Caco-2 (cell line): ENCODE measurements at places on chromosomes 16 and 17.

- no peaks in the 10 kb centered on the region for H3K36me3 ChIP-seq
- H3K4me3 ChIP-seq, result no peak overlapping the region
- H3K27ac ChIP-seq, result no peak overlapping the region
- no peaks in the 10 kb centered on the region for H3K4me1 ChIP-seq
These were observed 887.3 kb downstream of the CDH8 start for GRCh38 chr16:61148930-61149329.

DNA sequence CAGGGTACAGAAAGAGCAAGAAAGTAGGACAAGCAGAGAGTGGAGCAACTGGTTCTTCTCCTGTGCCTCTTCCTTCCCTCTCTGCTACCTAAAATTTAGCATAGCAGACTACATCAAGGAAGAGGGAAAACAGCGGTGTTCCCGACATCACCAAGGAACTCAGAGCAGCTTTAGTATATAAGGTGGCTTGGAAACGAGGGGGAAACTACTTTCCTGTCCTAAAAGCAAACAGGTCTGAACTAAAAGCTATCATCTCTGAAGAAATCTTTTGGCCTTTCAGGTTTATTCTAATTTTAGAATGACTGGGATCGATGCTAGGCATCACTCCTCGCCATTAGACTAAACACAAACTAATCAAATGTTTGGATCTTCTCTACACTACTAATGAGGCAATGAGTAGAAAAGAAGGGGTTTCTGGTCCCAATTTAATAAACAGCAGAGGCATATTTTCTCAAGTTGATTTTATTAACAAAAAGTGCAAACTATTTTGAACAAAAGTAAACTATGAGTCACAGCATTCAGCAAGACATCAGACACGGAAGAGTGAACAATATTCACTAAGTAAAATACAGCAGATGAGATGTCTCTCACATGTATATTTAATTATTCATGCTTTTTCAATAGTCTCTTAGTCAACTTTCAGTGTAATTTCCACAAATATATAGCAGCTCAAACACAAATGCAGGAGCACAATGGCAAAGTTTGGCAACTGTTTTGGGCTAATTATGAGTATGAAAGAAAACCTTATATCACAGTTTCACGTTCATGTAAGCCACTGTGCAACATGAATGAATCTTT is 108.7 kb downstream of the TRIM37 start:
- no peak overlapping the region for H3K27ac ChIP-seq
- no peak overlapping the region for H3K4me3 ChIP-seq
- H3K4me1 ChIP-seq, result peaks cover 10% of the 10 kb centered on the region
- no peaks in the 10 kb centered on the region for H3K27me3 ChIP-seq
- H3K36me3 ChIP-seq, result no peaks in the 10 kb centered on the region
- DNase-seq, result no peak

DNA sequence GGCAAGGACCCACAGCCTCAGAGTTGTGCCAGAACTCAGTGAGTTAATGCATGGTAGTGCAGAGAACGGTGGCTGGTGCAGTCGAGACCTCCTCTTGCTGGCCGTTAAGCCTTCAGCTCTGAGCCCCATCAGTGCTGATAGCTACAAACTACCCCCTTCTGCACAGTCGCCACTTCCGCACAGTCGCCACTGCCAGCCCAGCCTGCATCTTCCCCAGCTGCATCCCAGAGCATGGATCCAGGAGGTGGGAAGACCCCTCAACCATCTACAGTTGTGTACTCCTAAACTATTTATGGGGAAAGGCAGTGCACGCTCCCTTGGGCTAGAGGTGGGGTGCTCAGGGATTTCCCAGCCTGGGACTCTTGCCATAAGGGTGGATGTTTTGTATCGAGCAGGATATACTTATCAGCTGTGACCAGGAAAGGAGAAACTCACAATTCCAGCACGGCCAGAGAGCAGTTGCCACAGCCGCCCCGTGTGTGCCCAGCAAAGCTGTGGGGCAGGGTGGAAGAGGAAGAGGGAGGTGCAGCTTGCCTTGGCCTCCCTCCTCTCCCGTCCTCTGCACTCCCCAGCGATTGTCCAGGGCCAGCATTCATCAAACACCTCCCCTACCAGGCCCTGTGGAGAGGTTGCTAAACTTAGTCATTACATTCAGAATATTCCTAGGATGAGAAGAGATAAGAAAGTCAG is 49.5 kb upstream of the CMIP start:
- H3K27me3 ChIP-seq, result no peaks in the 10 kb centered on the region
- H3K36me3 ChIP-seq, result no peaks in the 10 kb centered on the region; the same call in 1 of the 2 replicates
- no peak for DNase-seq
- no peak overlapping the region for H3K27ac ChIP-seq
- no peaks in the 10 kb centered on the region for H3K4me1 ChIP-seq
- H3K4me3 ChIP-seq, result no peak overlapping the region

DNA sequence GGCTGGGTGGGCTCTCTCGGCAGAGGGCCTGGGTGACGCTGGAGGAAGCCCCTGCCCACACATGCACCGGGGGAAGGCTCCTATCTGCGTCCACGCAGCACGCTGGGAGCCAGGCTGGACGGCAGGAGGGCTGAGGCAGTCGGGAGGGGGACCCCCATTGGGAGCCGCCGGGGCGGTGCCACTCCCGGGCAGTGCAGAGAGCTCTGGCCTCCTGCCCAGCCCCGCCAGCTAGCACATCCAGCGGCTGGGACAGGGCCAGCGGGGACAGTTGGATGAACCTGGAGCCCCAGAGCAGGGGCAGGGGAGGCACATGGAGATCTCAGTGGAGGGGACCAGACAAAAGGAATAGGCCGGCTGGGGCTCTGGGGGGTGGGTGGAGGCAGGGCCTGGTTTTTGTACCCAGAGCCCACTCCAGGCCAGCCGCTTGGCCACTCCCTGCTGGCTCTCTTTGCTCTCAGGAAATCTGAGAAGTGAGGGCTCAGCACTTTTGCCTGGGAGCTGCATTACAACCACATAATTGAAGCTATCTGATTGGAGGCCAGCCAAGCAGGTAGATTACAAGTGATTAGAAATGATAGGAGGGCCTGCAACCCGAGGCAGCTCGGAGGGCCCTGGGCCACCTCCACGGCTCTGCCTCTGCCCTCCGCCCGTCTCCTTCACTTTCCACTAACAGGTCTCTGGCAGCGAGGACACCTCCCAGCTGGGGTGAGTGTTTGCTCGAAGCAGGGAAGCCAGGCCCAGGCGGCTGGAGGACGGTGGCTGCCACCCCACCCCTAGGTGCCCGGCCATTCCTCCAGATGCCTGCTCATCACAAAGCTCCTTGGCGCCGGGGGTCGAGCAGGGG is 40.1 kb downstream of the ENGASE start:
- no peaks in the 10 kb centered on the region; the same call in 1 of the 2 replicates for H3K27me3 ChIP-seq
- no peak overlapping the region for H3K4me3 ChIP-seq
- no peaks in the 10 kb centered on the region for H3K36me3 ChIP-seq
- H3K4me1 ChIP-seq, result no peaks in the 10 kb centered on the region
- no peak for DNase-seq
- no peak overlapping the region for H3K27ac ChIP-seq

DNA sequence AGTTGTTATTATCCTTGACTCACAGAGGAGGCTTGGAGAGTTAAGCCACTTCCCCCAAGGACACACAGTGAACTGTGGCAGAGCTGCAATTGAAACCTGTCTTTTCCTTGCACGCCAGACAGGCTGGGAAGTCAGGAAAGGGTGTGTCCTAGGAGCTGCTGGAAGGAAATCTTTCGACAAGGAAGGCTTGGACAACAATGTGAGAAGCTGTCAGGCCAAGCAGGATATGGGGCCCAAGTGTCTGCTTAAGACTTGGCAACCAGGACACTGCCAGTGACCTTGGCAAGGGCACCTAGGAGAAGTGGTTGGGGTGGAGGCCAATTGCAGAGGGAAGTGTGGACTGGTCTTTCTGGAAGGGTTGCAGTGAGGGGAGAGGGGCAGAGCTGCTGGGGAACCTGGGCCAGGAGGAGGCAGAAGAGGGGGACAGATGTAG is 2.1 kb upstream of the CAMKK1 start:
- H3K27me3 ChIP-seq, result no peaks in the 10 kb centered on the region
- no peak for DNase-seq
- H3K4me1 ChIP-seq, result peaks cover 7% of the 10 kb centered on the region; the same call in 1 of the 2 replicates
- no peak overlapping the region for H3K27ac ChIP-seq
- no peak overlapping the region for H3K4me3 ChIP-seq
- no peaks in the 10 kb centered on the region for H3K36me3 ChIP-seq

DNA sequence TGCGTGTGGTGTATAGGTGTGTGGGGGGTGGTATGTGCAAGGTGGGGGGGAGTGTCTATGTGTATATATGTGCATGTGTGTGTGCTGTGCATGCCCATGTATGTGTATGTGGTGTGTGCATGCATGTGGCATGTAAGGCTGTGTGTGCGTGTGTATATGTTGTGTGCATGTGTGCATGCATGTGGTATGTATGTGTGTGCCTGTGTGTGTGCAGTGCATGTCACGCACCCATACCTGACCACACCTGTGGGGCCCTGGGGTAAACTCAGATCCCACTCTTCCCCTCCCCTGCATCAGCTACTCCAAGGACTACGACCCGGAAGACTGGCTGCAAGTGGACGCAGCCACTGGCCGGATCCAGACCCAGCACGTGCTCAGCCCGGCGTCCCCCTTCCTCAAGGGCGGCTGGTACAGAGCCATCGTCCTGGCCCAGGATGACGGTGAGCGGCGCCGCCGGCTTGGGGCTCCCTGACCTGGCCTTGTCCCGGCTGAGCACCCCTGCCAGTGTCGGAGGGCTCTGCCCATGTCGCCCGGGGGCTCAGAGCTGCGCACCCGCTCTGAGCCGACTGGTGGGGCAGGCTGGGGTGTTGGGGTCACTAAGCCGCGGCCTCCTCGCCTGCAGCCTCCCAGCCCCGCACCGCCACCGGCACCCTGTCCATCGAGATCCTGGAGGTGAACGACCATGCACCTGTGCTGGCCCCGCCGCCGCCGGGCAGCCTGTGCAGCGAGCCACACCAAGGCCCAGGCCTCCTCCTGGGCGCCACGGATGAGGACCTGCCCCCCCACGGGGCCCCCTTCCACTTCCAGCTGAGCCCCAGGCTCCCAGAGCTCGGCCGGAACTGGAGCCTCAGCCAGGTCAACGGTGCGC is 9.1 kb downstream of the SLC22A31 start:
- H3K27me3 ChIP-seq, result no peaks in the 10 kb centered on the region
- H3K27ac ChIP-seq, result no peak overlapping the region
- H3K4me3 ChIP-seq, result no peak overlapping the region
- H3K4me1 ChIP-seq, result peaks cover 4% of the 10 kb centered on the region; the same call in 1 of the 2 replicates

- no peak overlapping the region for H3K4me3 ChIP-seq
- H3K27ac ChIP-seq, result no peak overlapping the region
- no peaks in the 10 kb centered on the region for H3K36me3 ChIP-seq
- H3K27me3 ChIP-seq, result no peaks in the 10 kb centered on the region
These were observed 14.4 kb downstream of the ZNF232 start for GRCh38 chr17:5097101-5097834.

- H3K27ac ChIP-seq, result no peak overlapping the region
- no peaks in the 10 kb centered on the region for H3K27me3 ChIP-seq
- H3K4me3 ChIP-seq, result no peak overlapping the region
- no peaks in the 10 kb centered on the region for H3K4me1 ChIP-seq
- no peaks in the 10 kb centered on the region for H3K36me3 ChIP-seq
These were observed 121.0 kb upstream of the NLRP1 start for GRCh38 chr17:5705081-5705875.

DNA sequence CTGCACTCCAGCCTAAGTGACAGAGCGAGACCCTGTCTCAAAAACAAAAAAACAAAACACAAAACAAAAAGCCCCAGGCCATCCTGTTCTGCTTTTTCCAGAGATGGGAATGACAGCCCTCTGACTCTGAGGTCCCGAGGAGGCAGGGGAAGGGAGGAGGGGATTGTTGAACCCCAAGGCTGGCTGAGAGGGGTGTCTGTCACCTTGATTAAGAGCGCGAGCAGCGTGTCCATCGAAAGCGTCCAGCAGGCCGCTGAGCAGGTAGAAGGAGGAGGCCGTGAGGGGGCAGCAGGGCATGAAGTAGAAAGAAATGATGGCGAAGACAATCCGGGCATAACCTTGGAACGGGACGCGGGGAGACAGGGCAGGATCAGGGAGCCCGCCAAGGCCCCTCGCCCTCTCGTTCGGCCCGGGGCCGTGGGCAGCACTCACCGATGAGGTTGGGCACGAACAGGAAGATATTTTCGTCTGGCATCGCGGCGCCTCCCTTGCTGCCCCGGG is 593 bp downstream of the CDIPT start:
- peaks cover 1% of the 10 kb centered on the region; the same call in 1 of the 2 replicates for H3K36me3 ChIP-seq
- DNase-seq, result no peak
- peak overlapping the region; percentile 100 for H3K27ac ChIP-seq
- H3K4me3 ChIP-seq, result peak overlapping the region; percentile 80
- H3K27me3 ChIP-seq, result no peaks in the 10 kb centered on the region
- H3K4me1 ChIP-seq, result peaks cover 6% of the 10 kb centered on the region; the same call in 1 of the 2 replicates

- no peak overlapping the region for H3K4me3 ChIP-seq
- no peak overlapping the region for H3K27ac ChIP-seq
- no peaks in the 10 kb centered on the region for H3K4me1 ChIP-seq
- DNase-seq, result peak; percentile 59
These were observed 35.2 kb upstream of the CBX4 start for GRCh38 chr17:79874329-79874981.

DNA sequence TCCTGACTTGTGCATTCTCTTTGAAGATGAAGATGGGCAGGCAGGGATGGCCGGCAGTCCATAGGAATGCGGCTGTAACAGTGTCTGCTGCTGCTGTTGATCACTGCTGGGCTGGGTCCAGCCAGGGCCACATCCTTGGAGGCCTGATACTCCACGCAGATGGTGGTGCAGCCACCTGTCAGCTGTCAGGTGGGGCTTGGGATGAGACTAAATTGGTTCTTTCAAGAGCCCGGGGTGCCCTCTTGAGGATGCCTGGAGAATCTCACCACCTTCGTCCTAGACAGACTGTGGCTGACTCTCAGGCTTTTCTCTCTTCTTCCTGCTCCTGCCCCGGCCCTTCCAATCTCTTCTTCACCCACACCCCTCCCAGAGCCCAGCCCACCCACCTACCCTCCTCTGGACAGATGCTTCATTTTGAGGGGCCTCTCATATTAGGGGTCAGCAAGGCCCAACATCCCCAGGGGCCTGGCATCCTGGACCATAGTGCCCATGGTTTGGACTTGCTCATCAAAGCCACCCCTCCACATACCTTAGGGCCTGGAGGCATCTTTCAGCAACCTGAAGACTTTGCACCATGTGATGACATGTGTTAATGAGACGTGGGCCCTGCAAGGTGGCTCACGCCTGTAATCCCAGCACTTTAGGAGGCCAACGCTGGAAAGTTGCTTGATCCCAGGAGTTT is 19.1 kb downstream of the OSBPL7 start:
- H3K36me3 ChIP-seq, result no peaks in the 10 kb centered on the region; the same call in 1 of the 2 replicates
- peak; percentile 91 for DNase-seq
- no peaks in the 10 kb centered on the region for H3K27me3 ChIP-seq
- no peak overlapping the region for H3K4me3 ChIP-seq

DNA sequence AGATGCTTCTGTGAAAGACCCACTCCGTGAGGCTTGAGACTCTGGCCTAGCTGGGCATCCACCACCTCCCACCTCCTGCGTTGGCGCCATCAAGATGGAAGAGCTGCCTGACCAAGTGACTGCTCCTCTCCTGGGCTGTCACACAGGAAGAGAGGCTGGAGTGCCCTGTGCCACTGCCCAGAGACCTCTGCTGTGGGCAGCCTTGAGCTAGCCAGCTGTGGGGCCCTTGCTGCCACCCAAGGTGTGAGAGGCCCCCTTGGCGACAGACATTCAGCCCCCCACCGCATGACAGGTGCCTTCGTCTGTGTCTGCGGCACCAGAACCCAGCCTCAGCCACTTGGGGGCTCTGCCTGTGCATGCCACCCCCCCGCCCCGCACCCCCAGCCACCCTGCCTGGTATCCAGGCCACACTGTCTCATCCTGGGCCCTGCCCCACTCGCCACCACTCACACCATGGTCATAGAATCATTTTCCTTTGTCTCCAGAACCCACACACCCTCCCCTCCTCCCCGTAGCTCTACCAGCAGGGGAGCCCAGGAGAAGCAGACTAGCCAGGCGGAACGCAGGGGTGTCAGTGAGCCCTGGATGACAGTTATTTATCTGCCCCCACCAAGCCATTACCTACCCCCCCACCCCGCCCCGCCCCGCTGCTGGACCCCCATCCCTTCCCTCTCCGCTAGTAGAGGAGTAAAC is 120.9 kb upstream of the LHX1 start:
- no peaks in the 10 kb centered on the region for H3K36me3 ChIP-seq
- H3K27ac ChIP-seq, result no peak overlapping the region
- H3K27me3 ChIP-seq, result peaks cover 4% of the 10 kb centered on the region
- no peak overlapping the region for H3K4me3 ChIP-seq
